AML-193 (cell line): ENCODE measurements at places on chromosomes 12 and 14.

DNA sequence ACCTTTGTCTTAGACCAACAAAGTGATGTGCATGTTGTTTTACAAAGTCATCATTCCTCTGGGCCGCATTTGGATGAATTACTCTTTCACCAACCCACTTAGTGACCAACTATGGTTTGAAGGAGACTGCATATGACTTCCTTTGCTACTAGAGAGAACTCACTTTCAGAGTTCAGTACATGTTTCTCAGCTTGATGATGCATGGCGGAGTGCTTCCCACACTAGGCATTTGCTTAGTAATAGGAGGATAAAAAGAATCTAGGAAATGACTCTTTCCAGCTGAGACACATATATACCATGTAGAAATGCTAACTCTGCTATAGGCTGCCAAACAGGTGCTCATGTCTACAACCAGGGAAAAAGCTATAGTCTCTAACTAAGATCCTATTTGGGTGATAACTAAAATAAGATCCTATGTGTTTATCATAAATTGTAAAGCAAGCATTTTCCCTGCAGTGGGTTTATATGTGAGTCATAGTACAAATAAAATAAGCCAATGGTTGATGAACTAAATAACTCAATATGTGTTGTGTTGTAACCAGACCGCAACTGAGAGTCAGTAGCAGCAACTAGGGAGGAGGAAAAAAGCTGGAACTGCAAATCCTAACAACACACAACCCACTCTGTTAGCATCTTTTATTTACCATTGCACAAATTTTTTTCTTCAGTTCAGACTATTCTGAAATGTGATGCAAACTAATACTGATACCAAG, 87.2 kb downstream of the TSPAN8 start:
- DNase-seq, result no peak

DNA sequence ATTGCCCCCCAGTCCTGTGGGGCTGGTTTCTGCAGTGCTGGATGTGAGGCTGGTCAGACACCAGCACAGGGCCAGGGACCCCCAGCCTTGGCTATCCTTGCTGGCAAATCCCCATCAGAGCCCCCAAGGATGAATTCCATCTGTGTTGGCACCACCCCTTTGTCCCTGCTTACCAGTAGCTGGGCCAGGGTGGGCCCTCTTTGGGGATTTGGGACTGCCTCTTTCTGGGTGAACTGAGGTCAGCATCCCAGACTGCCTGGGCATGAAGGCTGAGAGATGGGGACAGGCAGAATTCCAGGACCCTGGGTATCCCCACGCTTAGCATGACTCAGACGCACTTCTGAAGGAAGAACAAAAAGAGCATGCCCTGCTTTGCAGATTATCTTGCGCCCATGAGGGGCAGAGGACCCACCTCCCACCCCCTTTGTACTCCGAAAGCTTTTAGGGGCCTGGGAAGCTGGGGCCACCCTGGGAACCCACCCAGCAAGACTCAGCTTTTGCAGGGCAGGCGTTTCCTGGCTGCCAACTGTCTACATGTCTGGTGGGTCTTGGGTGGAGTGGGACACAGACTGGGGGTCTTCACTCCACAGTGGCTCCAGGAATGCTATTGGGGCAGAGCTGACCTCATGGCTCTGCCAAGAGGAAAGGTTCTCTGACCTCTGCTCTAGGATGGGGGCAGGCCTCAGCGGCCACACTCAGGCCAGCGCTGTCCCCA, 26.8 kb downstream of the RFLNA start:
- DNase-seq, result no peak

- DNase-seq, result no peak
These were observed 264.6 kb downstream of the NUAK1 start for GRCh38 chr12:105874121-105874520.

- DNase-seq, result no peak
These were observed 22.3 kb upstream of the SSPN start for GRCh38 chr12:26172946-26173552.

DNA sequence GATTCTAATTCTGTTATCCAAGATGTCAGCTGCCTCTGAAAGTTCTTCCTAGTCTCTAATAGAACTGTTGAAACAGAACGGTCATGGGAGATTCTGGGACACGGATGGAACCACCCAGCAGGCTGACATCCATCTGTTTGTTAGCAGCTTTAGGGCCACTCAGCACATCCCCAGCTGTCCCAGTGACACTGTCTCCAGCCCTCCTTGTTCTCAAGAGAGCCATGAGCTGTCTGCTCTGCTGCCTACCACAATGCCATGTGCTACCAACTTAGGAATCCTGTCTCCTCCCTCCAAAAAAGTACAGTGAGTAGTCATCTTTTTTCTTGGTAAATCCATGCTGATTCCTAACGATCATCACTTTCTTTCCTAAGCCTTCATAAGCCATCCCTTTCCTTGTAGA, 130.5 kb downstream of the ZFP36L1 start:
- no peak for DNase-seq

DNA sequence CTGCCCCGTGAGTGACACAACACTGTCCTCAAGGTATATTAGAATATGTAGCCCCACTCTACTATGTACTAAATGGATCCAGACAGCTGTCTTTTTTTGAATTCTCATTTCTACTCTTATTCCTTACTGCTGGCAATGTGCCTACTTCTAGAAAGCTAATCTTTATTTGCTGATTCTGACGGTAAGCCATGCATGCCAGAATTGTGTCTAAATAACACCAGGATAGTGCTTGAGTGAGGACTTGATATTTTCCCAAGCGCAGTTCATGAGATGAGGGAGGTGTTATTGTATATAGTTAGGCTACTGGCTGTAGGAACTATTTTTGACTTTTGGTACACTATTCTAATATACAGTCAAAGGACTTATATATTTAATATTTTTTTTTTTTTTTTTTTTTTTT, 316.2 kb upstream of the NAV3 start:
- no peak for DNase-seq

DNA sequence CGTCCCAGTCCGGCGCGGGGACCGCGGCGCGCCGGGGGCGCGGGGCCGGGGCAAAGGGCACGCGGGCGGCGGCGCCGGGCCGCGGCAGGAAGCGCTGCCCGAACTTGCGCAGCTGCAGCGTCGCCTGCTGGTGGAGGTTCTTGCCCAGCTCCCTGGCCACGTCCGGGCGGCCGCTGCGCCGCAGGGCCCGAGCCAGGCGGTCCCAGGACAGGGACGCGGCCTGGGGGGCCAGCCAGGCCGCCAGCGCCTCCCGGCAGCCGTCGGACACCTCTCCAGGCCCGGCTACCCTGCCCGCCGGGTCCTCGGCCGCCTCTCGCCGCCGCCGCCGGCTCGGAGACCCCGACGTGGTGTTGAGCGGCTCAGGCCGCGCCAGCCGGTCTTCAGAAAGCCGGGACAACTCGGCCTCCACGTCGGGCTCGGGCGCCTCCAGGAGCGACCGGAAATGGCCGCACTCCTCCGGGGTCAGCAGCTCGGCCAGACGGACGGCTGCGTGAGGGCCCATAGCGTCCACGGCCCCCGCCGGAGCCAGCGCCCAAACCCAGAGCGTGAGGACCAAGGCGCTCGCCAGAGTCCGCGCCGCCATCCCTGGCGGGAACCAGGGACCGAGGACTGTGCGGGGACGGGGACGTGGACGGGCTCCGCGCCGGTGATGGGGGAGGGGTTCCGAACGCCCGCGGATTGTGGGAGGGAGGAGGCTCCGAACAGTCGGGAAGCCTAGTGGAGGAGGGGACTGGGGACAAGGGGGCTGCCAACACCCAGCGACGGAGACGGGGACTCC, 34.0 kb downstream of the FIGNL2 start:
- peak; percentile 60 for DNase-seq

DNA sequence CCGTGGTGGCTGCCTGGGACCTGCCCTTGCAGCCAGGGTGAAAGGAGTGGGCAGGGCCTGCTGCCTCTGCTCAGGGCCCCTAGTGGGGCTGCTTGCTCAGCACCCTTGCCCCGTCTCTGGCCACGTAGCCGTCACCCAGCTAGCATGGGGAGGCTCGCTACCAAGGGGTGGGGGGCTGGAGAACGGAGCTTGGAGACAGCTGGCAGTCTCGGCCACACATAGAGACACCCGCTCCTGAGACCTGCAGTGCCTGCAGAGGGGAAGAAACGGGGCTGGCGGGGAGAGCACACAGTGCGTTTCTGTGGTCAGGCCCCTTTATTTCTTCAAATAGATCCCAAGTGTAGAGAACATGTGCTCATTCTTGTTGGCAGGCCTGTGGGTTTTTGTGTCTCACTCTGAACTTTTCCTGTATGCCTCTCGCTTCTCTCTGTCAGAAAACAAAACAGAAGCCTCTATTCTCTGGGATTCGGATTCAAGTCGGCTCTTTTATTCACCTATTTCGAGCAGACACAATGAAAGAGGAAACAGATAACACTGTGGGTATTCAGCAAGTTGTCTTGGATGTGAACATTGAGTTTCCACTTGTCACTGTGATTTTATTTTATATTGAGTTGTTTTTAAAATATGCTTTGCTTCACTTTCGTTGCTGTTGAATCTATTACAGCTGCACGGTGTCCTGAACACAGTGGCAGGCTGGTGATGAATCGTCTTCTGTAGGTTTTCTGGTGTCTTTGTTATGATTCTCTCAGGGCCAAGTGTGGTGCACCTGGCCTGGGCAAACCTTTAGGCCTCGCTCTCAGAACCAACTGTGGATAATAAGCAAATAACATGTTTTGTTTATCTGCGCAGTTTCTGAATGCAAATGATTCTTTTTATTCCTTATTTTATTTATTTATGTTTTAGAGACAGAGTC, 26.5 kb downstream of the PACS2 start:
- DNase-seq, result no peak

DNA sequence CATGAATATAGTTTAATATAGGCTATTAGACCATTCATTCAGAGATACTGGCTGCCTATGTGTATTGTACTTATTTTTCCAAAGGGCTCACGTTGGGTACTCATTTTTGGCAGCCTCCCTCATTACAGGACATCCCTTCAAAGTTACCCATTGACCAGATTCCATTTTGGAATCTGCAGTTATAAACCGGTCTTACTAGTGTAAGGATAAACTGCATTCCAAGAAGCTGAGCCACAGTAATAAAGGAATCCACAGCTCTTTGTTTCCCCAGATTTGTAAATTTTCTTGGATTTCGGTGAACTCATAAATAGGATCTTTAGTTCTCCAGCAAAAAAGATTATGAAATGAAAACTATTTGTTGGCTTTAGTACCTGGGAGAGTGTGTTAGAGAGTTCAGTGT, 18.9 kb upstream of the CFL2 start:
- DNase-seq, result no peak

DNA sequence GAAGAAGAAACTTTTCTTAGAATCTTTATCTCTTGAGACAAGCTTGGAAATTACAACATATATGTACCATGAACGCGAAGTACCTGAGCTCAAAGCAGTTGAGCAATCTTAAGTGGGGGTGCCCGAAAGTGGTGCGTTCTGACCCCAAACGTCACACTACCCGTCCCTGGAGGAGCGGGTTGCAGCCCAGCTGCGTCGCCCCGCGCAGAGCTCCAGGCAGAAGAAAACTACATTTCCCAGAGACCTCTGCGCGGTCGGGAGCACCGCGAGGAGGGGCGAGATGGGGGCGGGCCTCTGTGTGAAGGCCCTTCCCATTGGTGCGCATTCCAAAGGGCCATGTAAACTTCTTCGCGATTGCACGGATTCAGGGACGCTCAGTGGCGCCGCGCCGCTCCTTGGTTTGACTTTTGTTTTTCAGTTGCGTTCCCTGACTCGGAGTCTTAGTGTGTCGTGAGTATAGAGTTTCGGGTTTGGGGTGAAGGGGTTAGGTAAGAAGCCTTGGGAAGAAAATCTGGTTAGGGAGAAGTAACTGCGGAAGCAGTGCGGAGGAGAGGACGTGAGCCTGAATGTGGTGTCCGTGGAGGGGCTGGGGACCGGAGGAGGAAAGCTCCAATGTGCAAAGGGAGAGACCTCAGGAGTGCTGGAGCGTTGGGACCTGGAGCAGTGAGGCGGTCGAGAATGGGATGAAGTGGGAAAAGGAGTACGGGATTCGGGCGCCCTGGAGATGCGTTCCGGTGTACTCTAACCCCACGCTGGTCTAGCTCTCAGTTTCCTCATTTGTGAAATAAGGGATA, at the start of gene CCDC77:
Gene CCDC77 (plus strand): TSS at position 410 of the 794 bp plus-strand sequence. CDS start 7,740 bp downstream, outside the sequence.
- no peak for DNase-seq

- no peak for DNase-seq
These were observed 123.0 kb downstream of the CPNE8 start for GRCh38 chr12:38782359-38782758.

DNA sequence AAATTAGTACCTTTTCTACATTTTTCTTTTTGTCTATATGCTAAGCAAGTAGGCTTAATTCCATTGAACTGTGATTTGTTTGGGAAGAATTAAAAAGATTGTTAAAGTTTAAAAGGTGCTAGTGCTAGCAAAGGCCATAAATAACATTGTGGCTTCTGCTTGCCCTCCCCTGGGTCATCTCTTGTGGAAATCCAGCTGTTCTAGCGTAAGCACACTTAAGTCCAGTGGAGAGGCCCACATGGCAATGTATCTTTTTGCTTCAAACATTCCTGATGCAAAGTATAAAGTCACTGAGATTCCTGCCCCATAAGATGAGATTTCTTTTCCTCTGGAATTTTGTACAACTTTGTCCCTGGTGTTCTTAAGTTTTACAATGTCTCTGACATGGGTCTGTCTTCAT, 14.4 kb upstream of the ERGIC2 start:
- no peak for DNase-seq

- DNase-seq, result no peak
These were observed 5.9 kb downstream of the GNPTAB start for GRCh38 chr12:101824831-101825230.

- no peak for DNase-seq
These were observed 2.6 kb downstream of the PDE6H start for GRCh38 chr12:14975457-14975856.

DNA sequence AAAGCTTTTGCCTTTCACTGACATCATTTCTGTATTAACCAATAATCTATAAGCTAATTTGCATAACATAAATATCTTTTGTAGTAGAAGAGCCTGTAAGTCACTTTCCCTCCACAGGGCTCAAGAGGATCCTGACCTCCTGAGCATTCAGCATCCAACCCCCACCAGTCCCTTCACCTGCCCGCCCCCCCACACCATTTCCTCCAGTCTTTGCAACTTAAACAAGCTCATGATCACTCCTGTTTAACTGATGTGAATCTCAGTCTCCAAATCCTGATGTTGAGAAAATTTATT, 12.0 kb upstream of the CRY1 start:
- DNase-seq, result no peak

GRCh38 chr14:101249676-101250036, 311.6 kb upstream of the DIO3 start:
- DNase-seq, result no peak

DNA sequence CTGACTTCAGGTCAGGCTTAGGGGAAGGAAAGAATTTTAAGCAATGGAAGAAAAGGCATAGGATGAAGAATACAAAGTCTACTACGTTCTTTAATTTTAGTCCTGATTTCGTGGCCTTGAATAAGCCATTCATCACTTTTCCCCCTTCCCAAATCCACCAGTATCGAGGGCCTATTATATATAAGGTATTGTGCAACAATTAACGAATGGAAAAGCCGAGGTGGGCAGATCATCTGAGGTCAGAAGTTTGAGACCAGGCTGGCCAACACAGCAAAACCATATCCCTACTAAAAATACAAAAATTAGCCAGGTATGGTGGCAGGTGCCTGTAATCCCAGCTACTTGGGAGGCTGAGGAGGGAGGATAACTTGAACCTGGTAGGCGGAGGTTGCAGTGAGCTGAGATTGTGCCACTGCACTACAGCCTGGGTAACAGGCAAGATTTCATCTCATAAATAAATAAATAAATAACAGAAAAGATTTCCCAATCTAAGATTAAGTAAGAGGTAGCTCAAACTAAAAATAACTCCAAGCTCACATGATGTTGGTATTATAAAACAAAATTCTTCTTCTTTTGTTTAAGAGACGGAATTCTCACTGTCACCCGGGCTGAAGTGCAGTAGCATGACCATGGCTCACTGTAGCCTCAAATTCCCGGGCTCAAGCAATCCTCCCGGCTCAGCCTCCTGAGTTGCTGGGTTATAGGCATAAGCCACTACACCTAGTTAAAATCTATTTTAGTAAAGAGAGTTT, 58.3 kb upstream of the NR2C1 start:
- DNase-seq, result no peak

GRCh38 chr12:132462788-132463187, 27.2 kb upstream of the FBRSL1 start:
- no peak for DNase-seq
